ENCODE measurements at places on chromosomes 7 and 10.
A peak's percentile ranks its signal among the peaks of the same experiment; 100 is the strongest.

DNA sequence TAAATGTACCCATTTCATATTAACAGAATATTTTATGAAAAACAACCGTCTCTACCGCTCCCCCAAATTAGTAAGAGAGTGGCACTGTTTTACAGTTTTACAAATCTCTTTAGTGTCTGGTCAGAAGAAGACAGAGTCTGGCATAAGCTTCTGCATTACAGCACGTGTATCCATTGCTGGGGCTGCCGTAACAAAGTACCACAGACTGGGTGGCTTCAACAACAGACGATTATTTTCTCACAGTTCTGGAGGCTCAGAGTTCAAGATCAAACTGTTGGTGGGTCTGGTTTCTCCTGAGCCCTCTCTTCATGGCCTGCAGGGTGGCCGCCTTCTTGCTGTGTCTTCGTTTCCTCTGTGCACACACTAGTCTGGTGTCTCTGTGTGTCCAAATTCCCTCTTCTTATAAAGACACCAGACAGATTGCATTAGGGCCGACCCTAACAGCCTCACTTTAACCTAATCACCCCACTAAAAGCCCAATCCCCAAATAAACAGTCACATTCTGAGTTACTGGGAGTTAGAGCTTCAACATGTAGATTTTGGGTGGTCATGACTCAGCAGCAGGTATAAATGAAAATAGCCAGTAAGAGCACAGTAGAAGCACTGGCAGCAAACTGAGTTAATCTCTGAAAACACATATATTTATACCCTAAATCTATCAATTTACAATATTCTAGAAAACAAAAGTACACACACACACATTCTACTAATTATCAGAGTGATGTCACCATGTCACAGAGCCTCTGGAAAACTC lies 4.0 kb upstream of the SPOCK2 start:
- DNase-seq, result no peak

DNA sequence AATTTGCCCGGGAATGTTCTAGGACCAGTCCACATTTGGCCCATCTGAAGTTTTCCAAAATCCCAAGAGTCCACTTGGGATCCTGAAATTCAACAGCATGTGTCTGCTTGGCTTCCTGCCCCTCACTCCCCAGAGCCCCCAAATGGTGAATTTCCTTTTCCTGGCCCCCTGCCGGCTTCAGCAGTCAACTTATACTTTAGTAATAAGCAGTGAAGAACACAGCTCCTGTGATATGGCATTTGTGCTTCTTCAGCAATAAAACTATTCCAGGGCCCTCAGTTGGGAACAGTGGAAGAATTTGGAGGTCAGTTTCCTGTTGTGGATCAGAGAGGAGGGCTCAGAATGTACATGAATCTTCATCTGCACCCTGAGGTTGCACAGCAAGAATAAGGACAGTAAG lies 51.1 kb downstream of the PRF1 start:
- no peak for DNase-seq

DNA sequence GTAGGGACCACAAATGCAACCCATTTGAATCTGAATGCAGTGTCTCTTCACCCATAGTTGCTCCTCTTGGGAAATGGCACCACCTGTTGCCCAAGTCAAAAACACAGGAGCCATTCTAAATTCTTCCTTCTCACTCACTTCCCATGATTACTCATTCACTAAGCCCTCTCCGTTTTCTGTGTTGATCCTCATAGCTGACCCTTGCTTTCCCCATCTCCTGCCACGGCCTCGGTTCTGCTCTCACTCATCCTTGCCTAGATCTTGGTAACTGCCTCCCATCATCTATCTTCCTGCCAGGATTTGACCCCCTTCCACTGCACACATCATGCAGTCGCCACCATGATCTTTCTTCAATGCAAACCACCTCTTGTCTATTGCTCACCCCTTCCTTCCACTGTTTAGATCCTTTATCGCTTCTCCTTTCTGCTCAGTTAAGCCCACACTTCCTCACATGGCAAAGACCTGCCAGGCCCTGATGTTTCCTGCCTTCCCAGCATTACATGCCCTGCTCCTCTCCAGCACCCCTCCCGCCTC lies 19.0 kb upstream of the CPN1 start:
- DNase-seq, result no peak

DNA sequence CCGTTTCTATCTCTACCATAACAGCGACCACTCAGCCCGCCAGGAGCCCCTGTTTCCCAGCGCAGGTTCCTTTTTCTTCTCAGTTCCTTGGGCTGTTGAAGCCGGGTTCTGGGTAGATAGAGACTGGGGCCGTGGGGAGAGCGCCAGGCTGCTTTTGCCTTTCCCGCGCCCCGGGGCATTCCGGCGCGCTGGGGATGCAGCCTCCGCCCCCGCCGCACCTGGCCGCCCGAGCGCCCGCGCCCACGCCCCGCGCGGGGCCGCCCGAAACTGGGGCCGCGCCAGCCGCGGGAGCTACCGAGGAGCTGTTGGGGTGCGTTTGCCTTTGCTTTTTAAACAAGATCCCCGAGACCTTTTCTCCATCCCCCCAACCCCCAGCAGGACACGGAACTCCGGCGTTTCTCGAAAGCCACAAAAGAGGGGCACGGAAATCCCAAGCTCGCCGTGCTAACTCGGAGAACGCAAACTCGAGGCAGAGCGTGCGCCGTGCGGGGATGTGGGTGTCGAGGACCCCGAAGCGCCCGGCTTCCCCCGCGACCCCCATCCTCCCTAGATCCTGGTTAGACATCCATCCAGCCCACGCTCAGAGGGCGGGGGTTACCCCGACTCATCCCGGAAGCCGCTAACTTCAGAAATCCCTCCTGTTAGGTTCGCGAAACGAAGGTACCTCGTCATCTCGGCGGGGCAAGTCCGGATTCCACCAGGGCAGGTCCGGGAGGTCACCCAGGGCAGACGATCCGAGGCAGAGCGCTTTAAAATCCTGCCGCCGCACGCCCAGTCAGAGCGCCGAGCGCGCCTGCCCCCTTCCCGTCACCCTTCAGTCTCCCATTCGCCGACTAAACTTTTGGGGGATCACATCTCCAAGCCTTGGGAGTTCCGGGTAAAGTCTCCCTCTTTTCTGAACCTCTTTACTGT lies 1.0 kb downstream of the GRM8 start:
- DNase-seq, result no peak

- no peak for DNase-seq
These were observed 79.4 kb downstream of the MYL10 start for GRCh38 chr7:101549734-101550133.

DNA sequence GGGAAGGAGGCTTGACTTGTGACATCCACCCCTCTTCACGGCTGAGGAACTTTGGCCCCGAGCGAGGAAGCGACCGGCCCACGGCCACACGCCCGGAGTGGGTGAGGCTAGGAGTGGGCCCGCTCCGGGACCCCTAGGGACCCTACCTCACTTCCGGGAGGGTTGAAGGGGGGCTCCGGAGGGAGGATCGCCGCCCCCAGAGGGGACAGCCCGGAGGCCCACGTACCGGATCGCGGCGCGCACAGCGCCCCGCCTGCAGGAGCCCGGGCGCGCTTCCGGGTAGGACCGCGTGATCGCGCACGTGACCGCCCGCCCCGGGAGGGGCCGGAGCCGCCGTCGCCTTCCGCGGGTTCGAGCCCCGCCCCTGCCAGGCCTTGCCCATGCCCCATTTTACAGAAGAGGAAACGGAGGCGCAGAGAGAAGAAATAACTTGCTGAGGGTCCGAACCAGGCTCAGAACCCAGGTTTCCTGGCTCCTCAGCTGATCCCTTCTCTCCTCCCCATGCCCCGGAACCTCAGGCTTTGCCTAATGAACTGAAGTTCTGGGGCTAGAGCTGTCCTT lies at the start of gene HPS1:
HPS1 (minus strand) TSS at position 275 of the 561 bp plus-strand sequence. CDS start 3,695 bp downstream, outside the sequence.
- DNase-seq, result peak; percentile 71

- DNase-seq, result no peak
These were observed 67.6 kb downstream of the DOCK1 start for GRCh38 chr10:126972635-126973414.

- DNase-seq, result no peak
These were observed 32.8 kb upstream of the ARHGAP12 start for GRCh38 chr10:31961277-31962074.

DNA sequence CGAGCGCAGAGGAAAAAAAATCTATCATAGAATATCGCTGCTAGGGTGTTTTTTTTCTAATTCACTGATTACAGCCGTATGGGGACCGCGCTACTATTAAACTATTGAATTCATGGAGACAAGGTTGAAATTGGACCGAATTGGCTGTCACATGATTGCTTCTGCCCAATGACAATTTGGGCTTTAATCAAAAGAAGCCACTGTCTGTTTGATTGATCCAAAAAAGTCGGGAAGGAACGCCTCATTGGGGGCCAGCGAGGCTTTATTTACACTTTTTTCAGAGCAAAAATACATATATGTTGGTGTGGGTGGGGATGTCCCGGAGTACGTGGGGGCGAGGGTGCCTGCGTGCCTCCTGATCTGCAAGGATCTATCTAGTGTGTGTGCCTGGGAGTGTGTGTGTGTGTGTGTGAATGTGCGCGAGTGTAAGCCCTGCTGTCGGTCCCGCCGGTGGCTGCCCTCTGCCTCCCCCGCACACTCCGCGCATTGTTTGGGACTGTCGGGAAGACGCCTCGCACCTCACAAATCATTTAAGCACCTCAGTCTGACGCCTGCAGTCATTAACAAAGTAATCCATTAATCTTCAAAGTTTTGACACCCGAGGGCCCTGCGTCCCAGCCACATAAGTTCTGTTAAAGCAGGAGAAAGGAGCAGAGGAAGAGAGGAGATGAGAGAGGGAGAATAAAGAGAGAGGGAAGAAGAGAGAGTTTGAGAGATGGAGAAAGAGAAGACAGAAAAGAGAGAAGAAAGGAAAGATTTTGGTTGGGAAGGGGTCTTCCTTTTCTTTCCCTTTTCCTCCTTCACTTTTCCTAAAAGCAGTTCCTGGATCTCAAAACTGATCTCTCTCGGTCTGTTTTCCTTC lies at the start of gene HOXA2:
HOXA2 (minus strand) TSS at position 103 of the 862 bp plus-strand sequence. CDS start 183 bp downstream, outside the sequence.
- DNase-seq, result no peak

DNA sequence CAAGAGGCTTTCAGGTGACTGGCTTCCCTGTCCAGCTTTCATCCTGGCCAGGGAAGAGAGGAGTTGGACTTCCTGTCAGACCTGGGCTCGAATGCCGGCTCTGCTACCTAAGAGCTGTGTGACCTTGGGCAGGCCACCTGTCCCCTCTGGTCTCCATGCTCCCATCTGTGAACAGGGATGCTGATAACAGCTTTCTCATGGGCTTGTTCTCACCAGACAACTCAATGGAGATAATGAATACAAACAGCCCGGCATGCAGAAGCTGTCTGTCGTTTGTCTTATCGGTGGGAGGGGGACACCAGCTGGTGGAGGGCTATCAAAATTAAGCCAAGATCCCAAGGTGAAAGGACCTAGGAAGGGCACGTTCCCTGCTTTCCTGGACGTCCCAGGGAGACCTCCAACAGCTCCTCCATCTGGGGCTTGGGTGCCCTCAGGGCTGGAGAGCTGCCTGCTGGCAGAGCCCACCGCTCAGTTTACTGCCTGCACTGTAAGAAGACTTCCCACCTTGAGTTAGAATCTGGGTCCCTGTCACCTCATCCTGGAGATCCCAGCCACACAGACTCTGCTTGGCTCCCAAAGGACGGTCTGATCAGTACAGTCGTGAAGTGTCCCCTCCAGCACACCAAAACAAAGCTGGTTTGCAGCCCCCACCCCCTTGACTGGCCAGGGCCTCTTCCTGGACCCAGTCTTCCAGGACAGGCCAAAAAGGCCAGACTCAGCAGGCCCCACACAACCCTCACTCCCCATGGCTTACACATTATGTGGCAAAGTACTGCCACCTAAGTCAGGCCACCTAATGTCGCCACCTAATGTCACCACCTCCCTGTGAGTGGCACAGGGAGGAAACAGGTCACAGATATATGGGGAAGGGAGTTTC lies 40.9 kb downstream of the PPIF start:
- no peak for DNase-seq

DNA sequence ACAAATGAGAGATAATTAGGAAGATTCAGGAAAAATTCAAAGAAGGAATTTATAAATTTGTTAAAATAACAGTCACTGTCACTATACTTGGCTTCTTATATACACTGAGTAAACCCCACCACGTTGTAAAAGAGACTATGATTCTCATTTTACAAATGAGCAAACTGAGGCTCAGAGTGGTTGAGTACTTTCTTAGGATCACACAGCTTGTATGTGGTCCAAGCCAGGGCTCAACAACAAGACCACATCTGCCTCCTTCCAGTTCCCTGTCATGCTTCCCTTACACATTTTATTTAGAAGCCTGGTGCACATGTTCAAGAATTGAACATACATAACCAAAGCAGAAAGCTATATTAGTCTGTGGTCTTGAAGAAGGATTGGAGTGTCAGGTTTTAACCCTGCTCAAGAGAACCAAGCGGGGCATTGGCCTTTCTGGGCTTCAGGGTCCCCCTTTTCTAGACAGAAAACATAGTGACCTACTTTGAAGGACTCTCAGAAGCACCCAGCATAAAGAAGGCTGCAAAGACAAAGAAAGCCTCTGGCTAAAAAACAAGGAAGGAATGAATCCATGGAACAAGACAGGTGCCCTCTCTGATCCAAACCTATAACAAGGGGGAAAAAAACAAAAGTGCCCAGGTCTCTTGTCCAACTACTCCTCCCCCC lies 846 bp downstream of the MRLN start:
- DNase-seq, result no peak

DNA sequence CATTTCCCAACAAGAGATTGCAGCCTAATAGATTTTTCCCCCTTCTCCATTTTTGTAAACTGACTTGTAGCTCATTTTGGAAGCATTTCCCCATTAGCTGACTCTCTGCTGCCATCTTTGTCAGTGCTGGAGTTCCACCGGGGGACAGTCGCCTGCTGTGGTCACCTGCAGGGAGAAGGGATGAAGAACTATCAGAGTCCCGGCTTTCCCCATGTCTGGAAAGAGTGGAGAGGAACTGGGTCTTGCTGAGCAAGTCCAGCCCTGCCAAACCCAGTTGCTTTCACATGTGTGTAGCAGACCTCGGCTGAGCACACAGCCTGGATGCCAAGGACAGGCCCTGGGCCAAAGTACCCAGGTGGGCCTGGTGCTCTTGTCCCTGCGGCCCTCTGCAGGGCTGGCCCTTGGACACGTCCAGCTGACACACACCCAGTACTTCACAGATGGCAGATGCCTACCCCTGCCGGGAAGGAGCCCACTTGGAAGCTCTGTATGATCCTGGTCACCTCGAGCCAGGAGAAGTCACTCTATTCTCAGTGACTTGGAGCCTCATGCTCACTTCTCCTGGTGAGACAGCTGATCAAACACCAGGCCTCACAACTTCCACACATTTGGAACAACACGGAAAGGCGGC lies 157.3 kb upstream of the NPVF start:
- DNase-seq, result no peak

DNA sequence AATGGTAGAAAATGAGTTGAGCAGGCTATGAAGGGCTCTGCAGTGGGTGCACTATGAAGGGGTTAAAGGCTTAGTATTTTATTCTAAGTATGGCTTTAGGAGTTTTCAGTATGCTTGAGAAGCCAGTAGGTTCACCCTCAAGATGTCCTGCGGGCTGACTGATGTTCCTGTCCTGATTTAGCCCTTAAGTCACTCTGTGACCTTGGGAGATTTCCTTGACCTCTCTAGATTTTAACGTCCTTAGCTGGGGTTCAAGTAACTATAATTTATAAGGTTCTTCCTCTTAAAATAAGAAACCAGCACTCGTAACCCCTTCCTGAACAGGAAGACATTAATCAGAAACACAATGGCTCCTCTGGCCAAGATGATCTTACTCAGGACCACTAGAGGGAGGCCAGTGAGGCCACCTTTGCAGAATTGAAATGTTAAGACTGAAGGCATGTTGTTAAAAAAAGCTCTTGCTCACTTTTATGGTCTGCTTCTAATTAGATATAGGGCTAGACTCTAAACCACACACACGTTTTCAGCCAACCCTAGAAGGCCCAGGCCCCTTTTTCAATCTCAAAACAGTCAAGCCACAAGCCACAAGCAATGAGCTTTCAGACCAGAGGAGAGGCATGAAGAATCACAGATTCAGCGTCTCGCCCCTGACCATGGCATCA lies 41.9 kb downstream of the CDK1 start:
- no peak for DNase-seq

- no peak for DNase-seq
These were observed 87.3 kb upstream of the STEAP1B start for GRCh38 chr7:22587322-22587721.

All from activated CD4-positive, alpha-beta T cell treated with anti-CD3 and anti-CD28 coated beads, Interleukin-2, amount 50 U/mL, for 24 hours (primary cell).